ENCODE measurements at places on chromosomes 13 and 19.
A peak's percentile ranks its signal among the peaks of the same experiment; 100 is the strongest.

- DNase-seq = no peak
These were observed 1.7 kb upstream of the IFT88 start for GRCh38 chr13:20565115-20565736.

DNA sequence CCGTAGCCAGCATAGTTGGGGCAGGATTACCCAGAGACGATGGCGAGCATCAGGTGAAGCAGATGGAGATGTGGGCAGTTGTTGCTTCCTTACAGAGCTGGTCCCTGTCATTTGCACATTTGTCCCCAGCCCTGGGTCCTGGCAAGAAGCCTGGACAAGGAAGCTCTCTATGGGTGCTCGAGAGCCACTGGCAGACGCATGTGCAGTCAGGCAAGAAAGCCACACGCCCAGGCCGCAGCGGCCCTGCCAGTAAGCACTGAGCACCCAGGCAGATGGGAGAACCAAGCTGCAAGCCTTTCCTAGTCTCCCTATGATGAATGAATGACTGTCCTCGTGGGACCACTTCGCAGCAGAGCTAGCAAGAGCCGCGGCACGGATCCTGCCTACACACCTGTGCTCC lies 182.8 kb downstream of the FOXO1 start:
- DNase-seq = no peak

GRCh38 chr19:40365613-40366401 lies 17.3 kb downstream of the PLD3 start:
- peak; percentile 17 for DNase-seq

DNA sequence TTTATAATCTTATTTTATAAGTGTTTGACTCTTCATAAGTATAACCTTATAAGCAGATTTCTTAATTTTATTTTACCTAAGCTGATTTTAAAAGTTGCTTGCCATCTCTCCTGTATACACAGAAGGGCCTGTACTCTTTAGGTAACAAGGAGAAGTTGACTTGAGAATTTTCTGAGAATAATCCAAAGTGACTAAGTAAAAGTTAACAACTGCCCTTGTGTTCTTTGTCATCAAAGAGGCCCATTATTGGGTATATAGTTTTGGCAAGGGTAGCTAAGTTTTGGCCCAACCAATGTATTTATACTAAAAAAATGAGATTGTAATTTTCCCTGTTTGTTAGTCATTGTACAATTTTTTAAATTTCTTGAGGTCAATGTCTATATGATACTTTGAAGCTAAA lies 3.2 kb downstream of the LCP1 start:
- DNase-seq = peak; percentile 44

DNA sequence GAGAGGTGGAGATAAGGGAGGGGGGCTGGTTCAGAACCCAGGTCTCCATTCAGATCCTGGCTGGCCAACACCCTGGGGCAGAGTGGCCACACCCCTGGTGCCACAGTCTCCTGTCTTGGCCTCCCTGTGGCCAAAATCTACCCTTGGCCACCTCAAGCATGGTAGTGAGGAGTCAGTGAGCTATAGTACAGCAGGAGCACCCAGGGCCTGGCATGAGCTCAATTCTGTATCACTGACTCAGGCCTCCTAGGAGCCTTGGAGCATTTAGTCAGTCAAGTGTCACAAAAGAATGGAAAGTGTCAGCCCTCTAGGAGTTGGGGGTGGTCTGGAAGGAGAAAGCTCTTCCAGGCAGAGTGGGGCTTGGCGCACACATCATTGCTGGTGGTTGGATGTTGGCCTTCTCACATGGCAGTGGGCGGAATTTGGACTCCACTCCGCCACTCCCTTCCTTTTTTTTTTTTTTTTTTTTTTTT lies 6.6 kb upstream of the CD79A start:
- no peak for DNase-seq

GRCh38 chr13:77356155-77356554 lies 29.3 kb upstream of the MYCBP2 start:
- DNase-seq = no peak

DNA sequence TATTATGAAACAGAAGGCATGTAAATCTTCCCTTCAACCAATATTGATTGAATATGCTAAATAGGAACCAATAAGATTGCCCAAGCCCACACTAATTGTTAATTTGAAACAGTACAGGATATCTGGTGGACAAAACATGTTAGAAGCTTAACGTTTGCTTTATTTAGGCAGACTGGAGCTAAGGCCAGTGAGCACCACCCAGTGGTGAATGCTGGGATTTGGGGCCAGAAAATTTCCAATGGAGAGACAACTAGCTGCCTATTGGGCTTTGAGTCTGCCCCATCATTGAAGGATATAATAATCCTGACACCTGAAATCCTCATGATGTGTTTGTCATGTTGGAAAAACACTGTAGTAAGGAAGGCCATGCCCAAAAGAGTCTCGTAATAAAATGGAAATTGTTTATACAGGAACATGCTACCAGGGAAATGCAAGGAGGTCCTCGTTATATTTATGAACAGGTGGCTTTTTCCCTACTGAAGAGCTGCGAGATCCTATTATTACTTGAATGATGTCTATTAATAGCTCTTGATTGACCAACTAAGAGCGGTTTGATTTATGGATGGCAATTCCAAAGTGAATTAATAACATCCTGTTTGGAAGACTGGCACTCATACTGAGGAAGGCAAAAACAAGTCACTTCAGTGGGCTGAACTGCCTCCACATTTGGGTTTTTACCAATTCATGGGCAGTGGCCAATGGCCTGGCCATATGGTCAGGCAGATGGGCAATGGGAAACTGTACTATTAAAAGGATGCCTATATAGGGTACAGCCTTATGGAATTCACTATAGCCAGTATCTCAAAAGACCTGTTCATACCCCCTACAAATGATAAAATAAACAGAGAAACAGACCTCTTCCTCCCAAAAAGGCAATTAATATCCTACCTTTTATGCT lies 8.7 kb downstream of the SIGLECL1 start:
- peak; percentile 29 for DNase-seq

DNA sequence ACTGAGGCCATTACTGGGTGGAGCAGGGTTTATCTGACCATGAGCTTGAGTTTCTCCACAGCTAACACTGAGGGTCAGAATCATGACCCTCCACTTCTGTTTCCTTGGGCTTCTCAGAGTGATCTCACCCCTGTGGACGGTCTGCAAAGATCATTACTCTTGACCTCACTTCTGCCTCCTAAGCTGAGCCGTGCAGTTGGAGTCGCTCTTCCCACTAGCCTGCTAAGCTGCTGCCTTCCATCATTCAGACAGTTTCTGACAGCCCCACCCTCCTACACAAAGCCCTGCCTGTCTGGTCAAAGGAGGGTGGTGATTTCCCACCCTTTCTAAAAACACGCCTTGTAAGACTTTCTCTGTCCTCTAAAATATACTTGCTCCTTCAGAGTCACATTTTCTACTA lies 9.3 kb upstream of the FRY start:
- DNase-seq = no peak

GRCh38 chr13:104872153-104872552 lies 1663.3 kb downstream of the EFNB2 start:
- DNase-seq = no peak

DNA sequence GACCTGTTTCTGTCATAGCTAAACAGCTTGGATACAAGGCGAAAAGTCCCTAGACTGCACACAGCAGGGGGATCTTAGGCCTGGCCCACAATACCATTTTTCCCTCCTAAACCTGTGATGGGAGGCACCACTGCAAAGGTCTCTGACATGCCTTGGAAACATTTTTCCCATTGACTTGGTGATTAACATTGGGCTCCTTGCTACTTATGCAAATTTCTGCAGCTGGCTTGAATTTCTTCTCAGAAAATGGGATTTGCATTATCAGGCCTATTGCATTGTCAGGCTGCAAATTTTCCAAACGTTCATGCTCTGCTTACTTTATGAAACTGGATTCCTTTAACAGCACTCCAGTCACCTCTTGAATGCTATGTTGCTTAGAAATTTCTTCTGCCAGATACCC lies 136.2 kb upstream of the TSHZ3 start:
- DNase-seq = no peak

GRCh38 chr13:80824229-80824628 lies 483.3 kb upstream of the SPRY2 start:
- no peak for DNase-seq

DNA sequence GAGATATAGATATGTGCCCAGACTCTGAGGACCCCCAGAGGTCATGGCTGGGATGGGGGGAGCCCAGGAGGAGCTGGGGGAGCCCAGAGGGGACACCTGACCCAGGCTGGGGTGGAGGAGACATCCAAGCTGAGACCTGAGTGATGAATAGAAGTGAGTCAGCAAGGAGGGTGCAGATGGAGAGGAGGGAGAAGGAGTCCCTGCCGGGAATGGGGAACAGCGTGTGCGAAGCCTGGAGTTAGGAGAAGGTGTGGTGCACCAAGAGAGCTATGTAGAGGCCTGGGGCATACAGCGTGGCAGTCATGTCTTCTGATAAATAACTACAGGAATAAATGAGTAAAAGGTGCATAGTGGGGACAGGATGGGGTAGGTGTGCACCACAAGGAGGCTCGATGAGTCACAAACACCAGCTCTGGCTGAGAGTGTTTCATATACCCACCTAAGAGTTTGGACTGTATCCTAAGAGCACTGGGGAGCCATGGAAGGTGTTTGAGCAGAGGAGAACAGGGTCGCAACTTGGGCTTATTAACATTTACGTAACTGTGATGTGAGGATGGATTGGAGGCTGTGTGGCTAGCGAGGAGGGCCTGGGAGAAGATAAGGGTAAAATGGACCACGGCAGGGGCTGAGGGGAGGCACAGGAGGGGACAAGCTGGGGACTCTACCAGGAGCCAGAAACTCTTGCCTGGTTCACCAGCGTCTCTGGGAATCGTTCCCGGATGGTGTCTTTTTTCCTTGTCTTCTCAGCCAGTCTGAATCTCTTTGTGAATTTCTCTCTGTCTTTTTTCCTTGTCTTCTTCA lies 1.4 kb downstream of the CEACAM18 start:
- DNase-seq = no peak

DNA sequence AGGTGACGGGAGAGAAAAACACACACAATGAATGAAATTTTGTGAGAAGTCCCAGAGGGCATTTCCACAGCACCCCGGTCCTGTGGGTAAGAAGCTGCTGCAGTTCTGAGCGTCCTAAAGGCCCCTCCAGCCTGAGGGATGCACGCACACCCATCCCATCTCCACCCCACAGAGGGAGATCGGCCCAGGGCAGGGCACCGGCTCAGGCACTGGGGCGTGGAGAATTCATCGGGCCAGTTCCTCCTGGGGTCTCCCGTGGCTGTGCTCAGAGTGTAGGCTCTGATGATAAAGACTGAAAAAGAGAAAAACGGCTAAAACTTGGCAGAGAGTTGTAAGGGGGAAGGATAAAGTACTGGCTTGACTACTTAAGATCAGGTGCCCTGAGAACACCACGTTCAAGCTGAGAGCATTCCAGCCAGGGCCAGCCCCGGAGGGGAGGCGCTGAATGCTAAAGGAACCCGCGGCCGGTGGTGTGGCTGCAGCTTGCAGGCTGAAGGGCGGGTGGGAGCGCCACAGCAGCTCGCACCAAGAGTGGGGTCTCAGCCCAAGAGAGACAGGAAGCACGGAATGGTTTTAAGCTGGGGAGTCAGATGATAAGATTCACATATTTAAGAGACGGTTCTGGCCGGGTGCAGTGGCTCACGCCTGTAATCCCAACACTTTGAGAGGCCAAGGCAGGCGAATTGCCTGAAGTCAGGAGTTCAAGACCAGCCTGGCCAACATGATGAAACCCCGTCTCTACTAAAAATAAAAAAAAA lies 121.9 kb upstream of the SPACA7 start:
- no peak for DNase-seq

- peak; percentile 17 for DNase-seq
These were observed 181.8 kb downstream of the TBC1D4 start for GRCh38 chr13:75299913-75300862.

- DNase-seq = peak; percentile 92
These were observed 7.3 kb upstream of the HOOK2 start for GRCh38 chr19:12782424-12783290.

DNA sequence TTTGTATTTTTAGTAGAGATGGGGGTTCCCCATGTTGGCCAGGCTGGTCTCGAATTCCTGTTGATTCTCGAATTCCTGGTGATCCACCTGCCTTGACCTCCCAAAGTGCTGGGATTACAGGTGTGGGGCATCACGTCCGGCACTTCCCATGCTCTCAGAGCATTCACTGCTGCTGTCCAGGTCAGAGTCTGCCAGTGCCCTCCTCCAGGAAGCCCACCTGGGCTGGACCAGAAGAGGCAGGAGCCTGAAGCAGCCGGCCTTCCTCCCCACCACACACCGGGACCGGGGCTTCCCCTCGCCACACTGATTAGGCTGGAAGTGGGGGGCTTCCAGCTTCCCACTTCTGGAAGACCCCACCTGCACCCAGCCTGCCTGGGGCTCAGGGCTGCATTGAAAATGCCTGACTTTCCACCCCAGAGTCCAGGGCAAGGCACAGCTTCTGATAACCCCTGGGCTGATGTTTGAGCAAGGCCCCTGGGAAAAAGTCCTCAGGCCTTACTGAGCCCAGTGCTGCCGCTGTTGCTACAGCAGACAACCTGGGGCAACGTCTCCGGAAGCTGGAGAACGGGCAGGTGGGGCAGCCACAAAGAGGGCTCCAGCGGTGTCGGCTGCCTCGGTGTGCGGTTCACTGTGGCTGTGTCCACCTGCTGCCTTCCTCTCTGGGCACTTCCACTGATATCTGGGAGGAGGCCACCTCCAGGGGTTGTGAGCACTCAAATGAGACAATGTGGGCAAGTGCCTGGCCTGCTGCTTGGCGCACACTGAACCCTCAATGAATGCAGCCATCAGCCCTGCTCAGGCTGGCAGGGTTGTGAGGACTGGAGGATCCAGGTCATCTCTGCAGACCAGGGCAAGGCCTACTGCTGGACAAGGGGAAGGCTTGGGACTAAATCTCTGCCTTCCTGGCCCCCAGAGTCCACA lies 22.6 kb downstream of the CEBPA start:
- DNase-seq = no peak

GRCh38 chr19:39833464-39834286 lies at the start of gene DYRK1B:
TSS of gene DYRK1B (minus strand) at chr19:39834162. CDS start at chr19:39831867, 2,295 bp downstream.
- DNase-seq = peak; percentile 98

DNA sequence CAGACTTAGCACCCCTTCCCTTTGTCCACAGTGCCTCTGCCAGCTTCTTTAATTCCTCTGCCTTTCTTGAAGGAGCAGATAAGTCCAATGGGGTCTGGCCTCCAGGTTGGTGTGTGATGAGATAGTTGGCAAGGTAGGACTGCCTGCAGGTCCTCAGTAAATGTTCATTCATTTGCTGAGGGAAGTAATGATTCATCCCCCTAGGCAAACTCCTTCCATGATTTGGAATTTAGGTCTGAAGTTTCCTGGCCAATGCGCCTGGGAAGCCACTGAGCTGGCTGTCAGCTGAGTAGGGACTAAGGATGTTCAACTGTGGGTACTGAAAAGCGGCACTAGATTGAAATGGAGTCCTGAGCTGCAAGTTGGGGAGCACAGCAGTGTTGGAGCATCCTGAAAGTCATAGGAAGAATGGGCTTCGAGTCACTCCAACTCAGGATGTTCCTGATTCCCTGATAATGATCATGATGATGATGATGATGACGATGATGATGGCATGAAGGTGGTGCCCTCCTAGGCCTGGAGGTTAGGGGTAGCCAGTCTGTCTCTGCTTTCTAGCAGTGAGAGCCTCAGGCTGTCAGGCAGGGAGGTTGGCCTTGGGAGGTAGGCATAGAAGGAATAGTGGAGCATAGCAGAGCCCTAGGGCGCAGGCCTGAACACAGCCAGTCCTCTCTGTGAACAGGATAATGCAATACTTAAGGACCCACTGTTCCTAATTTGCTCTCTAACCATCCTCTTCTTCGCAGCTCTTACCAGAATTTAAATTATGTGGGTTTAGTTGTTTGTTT lies 44.7 kb downstream of the COL4A2 start:
- no peak for DNase-seq

- no peak for DNase-seq
These were observed 51.5 kb downstream of the MCF2L start for GRCh38 chr13:113020323-113021080.

All from CD4-positive, alpha-beta T cell treated with Interleukin-2 at 100 ng/mL for 4 hours (primary cell).